ENCODE measurements at places on chromosomes 6 and 20.
A peak's percentile ranks its signal among the peaks of the same experiment; 100 is the strongest.

GRCh38 chr6:46288835-46289234 is 118.1 kb upstream of the ENPP5 start:
- no peak for DNase-seq

GRCh38 chr6:157535340-157536222 is 154.6 kb downstream of the ZDHHC14 start:
- DNase-seq, result no peak

DNA sequence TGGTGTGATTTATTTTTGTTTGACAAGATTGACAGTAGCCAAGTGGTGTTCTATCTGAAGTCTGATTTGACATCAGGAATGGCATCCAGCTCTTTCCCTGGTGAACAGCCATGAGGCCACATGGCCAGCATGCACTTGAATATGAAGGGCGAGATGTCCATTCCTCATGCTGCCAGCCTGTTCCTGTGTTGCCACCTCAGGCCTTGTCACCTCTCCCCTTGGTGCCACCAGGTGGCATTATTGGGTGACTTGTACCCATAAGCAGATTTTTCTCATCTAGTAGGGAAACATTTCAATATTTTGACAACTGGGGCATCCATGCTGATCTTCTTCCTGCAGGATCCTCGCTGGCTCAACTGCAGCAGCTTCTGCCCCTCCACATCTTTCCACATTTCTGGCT is 199.1 kb downstream of the ERMARD start:
- no peak for DNase-seq

DNA sequence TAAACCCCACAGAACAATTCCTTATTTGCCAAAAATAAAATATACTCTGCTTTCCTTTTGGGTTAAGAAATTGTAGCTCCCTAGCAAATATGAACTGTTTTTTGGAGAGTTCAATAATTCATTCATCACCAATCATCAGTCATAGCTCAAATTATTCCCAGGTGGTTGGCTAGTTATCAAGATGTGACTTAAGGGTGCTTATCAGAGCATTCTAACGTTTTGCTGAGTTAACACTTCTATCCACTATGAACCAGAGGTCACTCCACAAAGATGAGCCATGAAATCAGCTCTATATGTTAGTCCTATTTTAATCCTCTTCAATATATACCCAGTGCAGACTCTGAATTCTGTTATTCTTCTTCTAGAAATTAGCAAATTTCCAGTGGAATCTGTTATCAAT is 379.1 kb downstream of the TENT5A start:
- DNase-seq, result no peak

DNA sequence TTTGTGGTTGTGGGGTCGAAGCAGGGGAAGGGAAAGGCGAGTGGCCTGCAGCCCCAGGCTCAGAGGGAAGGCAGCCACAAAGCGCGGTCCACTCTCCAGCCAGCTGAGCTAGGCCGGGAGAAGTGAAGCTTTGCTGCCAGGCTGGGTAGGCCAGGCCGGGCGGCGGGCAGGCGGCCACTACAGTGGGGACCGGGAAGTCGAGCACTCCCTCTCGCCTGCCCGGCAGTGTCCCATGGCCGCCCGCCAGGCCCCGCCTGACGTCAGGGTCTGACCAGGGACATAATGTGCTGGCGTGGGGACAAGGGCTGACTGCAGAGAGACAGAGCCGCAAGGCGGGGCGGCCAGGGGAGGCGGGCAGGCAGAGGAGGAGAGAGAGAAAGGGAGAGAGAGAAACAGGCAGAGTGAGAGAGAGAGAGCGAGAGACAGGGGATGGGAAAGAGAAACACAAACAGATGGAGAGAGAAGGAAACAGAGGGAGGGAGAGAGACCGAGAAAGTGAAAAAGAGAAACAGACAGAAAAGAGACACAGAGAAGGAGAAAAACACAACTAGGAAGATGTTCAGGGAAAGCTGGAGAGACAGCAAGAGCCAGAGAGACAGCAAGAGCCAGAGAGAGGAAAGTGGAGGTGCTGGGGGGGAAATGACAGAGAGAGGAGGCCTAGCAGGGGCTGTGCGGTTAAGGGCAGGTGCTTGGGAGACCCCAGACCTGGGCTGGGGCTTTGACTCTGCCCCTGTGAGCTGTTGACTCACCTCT is 94.5 kb upstream of the PTPN1 start:
- DNase-seq, result peak; percentile 96

DNA sequence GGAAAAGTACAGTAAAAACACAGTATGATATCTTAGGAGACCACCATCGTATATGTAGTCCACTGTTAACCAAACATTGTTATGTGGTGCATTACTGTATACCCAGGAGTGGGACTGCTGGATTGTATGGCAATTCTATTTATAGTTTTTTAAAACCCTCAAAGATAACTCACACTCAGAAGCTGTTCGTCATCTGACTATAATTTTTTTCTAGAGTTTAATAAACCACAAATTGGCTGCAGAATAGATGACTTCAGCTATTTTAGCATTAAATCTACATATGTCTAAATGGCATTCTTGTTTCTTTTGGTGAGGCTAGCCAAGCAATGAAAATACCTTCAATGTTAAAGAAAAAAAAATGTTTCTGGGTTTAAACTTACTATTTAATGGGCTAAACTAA is 134.2 kb upstream of the BMP5 start:
- no peak for DNase-seq
